ENCODE measurements at places on chromosomes 3 and 15.

- DNase-seq, result no peak
These were observed 4.6 kb downstream of the LHFPL4 start for GRCh38 chr3:9548991-9549390.

GRCh38 chr3:193556841-193557240 is 2.1 kb upstream of the ATP13A4 start:
- DNase-seq, result no peak

DNA sequence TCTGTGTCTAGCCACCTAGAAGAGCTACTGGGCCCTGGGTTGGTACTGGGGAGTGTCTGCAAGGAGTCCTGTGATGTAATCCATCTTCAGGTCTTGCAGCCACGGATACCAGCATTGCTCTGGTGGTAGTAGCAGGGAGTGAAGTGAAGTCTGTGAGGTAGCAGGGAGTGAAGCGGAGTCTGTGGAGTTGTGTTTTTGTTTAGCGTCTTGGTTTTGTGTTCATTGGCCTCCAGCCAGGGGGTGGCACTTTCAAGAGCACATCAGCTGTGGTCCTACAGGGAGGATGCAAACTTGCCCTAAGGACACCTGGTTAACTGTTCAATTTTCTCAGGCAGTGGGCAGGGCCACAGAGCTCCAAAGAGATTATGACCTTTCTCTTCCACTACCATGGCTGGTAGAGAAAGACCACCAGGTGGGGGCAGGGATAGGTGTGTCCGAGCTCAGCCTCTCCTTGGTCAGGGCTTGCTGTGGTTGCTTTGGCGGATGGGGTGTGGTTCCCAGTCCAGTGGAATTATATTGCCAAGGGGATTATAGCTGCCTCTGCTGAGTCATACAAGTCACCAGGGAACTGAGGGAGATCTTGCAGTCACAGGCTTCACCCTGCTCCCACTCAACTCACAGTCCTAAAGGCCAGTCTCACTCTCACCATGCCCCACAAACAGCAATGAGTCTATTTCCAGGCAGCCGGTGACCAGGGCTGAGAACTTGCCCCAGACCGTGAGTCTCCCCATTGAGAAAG is 424.7 kb downstream of the ZBBX start:
- no peak for DNase-seq

- DNase-seq, result no peak
These were observed 49.4 kb upstream of the LCTL start for GRCh38 chr15:66614951-66615760.

GRCh38 chr15:90441027-90441426 is 53.0 kb downstream of the IQGAP1 start:
- DNase-seq, result no peak

DNA sequence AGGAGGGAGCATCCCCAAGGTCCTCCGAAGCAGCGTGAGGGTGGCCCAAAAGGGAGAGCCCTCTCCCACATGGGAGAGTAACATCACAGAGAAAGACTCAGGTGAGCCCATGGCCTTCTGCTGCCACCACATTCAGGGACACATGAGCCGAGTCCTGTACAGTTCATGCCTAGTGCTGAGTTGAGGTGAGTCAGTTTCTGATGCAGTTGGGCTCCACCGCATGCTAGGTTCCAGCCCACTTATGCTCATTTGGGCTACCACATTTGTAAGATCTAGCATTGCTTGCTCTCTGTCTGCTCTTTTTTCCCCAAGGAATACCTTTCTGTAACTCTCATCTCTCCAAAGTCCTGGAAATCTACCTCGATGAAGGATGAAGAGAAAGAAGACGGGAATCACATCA is 77.1 kb downstream of the SETD5 start:
- DNase-seq, result no peak

GRCh38 chr3:183701744-183702143 is 4.1 kb downstream of the YEATS2 start:
- no peak for DNase-seq

DNA sequence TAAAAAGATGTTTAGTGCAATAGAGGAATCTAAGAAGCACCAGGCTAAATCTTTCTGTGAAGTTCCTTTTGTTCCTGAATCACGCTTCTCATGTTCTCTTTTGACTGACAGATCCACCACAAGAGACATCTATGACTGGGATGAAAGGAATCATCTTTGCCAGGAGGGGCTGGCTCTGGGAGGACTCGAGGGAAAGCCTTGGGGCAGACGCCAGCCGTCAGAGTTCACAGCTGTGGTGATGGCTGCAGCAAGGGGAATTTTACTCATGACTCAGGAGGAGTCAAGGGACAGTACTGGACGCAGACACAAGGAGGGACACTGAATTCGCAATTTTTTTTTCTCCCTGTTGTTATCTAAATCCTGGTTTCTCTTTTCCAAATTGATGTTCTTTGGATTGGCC is 38.7 kb downstream of the C3orf38 start:
- DNase-seq, result no peak

Measured in fibroblast of skin of left biceps (primary cell).